Effector memory CD8-positive, alpha-beta T cell (primary cell): ENCODE measurements at places on chromosomes 5 and 9.

DNA sequence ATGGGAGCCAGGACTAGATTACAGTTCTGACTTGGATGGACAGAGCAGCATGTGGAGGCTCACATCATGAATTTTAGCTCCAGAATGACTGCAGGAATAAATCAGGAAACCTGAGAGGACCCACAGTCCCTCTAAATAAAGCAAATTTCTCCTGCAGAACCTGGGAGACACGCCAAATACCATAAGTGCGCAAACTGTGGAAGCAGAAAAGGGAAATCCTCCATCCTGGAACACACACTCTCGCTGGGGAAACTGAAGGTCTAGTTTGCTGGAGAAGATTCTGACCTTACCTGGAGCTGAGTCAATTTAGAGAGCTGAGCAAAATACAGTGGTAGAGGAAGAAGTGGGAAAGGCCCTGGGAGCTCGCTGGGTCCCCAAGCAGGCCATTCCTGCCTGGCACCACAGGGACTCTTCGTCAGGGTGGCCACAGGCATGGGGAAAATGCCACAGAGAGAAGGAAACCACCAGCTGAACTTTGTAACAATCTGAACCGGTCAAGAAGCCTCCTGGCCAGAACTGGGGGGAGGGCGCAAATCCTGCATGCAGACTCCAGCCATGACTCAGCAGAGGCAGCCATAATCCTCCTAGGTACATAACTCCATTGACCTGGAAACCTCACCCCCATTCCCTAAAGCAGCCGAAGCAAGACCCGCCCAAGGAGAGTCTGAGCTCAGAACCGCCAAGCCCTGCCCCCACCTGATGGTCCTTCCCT is 390.9 kb downstream of the LRRC70 start:
- DNase-seq, result no peak

GRCh38 chr9:2681981-2682380 is 35.3 kb upstream of the KCNV2 start:
- no peak for DNase-seq

DNA sequence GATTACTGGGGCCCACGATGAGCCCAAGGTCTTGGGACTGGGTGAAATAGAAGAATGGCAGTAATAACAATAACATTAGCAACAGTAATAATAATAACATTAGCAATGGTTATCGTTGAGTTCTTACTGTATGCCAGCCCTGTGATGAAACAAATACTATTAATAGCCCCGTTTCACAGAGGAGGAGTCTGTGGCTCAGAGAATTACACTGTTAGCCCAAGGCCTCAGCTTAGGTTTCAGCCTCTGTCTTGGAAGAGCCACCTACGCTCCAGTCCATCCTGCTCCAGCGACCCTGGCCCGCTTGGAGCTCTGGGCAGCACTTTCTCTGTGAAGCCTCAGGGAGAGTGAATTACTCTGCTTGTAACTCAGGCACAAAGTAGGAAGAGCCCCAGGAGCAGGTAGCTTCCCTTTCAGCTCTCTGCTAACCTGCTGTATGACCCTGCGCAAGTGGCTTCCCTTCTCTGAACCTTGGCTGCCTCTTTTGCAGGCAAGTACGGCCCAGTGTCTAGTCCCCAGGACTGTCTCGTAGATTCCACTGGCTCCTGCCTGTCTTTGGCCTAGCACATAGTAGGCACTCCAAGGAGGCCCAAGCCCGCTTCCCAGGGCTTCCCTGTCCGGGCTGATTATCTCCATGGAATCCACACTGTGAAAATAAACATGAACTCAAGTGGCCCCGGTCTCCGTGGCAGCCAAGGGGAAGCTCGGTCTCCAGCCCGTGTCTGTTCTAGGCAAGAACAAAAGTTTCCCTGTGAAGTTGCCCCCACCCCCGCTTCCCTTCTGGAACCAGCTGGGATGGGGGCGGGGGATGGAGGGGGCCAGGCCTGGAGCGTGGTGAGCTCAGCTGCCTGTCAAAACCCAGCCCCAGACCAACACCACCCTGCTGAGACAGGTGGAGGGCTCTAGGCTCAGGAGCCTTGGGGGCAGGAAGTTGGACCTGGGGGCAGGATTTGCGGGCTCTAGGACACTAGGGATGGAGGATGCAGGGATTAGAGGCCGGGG is 26.2 kb upstream of the LMX1B start:
- DNase-seq, result no peak

GRCh38 chr5:179165421-179166170 is 105.4 kb downstream of the ZNF354C start:
- no peak for DNase-seq

DNA sequence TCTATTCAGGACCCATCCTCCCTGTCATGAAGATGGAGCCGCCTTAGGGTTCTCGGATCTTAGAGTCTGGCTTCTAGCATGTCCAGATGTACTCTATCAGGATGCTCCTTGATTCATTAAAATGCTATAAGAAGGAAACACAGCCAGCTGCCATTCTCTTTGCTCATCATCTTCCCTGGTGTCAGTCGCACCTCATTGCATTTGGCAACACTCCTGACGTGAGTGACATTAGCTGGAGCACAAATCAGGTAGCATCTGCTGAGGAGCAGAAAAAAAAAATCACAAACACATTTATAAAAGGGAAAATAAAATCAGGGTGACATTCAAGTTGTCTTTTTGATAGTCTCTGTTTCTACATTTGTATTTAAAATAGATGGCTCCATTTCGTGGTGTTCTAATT is 226.1 kb upstream of the NMUR2 start:
- no peak for DNase-seq

DNA sequence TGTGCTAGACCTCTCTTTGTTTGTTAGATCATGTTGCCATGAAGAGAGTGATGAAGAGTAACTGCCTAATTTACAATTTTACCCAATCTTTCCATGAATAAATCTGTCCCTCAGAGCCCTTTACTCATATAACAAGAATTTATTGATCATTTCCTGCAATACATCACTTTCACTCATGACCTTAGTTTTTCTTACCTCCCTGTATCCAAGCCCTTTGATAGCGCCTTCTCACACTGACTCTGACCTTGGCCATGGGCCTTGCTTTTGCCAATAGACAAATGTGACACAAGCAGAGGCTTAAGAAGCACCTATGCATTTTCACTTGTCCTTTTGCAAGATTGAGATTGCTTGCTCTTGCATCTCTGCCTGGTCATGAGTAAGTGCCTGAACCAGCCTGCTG is 288.1 kb downstream of the NNT start:
- no peak for DNase-seq

GRCh38 chr5:173331287-173331686 is 3.1 kb upstream of the STC2 start:
- no peak for DNase-seq

- no peak for DNase-seq
These were observed 6.2 kb downstream of the TMEM8B start for GRCh38 chr9:35835216-35835632.

DNA sequence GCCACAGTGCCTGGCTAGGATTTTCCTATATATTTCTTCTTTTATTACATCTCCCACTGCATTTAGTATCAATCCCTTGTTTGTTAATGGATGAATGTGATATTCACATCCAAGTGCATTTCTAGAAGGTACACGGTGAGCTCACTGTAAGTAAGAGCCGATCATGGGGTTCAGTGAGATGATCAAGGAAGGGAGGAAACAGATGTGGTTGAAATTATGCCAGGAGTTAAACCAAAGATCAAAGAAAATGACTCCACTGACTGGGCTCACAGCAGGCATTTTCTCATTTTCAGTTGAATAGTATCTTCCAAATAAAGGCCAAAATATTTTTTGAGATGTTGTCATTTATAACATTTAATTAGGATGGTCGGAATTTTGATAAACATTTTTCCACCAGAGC is 97.8 kb downstream of the CFAP90 start:
- DNase-seq, result no peak

DNA sequence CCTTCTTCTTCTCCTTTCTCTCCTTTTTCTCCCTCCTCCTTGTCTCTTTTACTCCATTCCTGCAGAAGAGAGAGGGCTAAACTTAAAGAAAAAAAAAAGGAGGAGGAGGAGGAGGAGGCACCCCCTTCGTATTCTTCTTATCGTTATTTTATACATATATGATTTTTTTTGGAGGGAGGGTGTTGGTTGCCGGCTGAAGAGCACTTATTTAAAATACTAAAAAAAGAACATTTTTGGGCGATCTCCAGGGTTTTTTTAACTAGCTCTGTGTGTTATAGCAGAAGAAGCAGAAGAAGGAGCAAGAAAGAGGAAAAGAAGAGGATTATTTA is 381 bp downstream of the NR2F1 start:
- DNase-seq, result no peak
